ENCODE measurements at places on chromosomes 3 and 15.

DNA sequence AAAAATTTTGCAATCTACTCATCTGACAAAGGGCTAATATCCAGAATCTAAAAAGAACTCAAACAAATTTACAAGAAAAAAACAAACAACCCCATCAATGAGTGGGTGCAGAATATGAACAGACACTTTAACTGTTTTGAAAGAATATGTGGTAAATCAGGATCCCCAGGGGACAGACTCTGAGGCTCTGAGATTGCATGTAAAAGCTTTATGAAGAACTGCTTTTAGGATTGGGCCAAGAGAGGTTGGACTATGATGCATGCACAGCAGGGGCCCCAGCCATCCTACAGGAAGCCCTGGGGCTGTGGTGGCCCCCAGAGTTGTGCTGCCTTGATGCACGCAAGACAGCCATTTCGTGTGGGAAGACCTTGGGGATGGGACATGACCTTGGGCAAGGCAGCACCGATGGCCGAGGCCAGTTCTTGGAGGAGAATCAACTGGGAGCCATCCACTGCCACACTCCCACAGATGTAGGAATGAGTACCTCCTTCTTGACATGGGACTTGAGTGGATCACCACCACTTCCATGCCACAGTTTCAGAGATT is 298.1 kb upstream of the THBS1 start:
- DNase-seq = no peak

GRCh38 chr3:112789787-112790186 is 56.9 kb downstream of the CD200R1L start:
- no peak for DNase-seq

GRCh38 chr15:60417112-60417511 is 19.3 kb upstream of the ANXA2 start:
- DNase-seq = no peak

GRCh38 chr3:43327582-43327979 is 41.2 kb downstream of the SNRK start:
- DNase-seq = no peak

DNA sequence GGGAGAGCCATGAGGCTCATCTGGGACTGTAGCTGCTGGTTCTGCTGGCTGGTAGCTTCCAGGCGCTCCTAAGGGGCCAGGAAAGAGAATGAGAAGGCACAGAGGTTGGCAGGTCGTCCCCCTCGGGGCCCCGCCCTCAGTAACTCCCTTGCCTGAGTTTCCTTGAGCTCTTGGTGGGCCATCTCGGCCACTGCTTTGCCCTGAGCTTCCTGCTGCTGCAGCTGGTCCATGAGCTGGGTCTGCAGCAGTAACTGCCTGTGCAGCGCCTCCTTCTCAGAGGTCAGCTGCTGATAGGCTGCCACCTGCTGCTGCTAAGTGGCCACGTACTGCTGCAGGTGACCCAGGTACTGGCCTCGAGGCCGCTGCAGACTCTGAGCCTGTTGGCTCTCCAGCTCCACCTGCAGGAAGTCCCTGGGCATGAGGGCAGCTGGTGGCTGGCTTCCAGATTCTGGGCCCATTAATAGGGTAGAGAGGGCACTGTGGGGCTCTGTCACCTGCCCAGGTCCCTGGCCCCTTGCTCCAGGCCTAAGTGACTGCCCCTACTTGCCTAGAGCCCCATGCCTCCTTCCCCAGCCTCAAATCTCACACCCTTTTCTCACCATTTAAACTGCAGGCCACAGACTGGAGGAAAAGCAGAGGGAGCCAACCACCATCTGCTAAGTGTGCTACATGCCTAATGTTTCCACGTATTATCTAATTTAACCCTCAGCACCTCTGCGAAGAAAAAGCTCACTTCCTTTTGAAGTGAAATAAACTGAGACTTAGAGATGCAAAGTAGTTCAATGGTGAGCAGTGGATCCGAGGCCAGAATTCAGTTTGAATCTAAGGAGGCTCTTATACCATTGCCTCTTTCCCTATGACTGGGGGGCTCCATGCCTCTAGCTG is 10.8 kb upstream of the VPS33B start:
- DNase-seq = peak; percentile 42

DNA sequence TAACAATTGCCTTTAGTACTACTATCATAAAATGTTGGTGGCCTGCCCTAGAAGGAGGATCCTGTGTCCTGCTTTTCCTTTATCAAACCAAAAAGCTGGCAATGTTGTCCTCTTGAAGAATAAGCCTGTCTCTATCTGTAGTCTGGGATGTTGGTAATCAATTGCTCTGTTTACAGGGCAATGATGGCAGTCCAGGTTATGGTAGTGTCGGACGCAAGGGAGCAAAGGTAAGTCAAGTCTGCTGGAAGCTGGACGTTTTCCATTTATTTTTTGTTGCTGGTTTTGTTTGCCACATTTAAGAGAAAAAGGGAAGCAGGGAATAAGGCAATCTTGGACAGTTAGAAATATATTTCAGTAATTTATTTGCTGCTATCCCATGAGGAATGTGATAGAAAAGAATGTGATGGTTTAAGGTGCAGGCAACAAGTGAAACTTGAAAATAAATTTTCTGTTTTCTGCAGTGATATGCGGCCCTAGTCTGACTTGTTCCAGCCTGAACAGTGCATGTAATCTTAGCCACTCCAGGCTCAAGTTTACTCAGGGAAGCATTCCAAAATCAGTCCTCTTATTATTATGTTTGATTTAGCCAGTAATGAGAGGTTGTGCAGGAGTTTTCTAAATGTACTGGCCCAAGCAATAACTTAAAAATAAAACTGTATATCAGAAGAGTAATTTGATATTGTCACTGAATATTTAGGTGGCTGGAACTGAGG is 110.3 kb downstream of the COL6A6 start:
- no peak for DNase-seq

- peak; percentile 49 for DNase-seq
Observed at GRCh38 chr3:128875556-128876120, 3.8 kb upstream of the ACAD9 start.

GRCh38 chr3:13513051-13513912 is 33.2 kb downstream of the HDAC11 start:
- no peak for DNase-seq

DNA sequence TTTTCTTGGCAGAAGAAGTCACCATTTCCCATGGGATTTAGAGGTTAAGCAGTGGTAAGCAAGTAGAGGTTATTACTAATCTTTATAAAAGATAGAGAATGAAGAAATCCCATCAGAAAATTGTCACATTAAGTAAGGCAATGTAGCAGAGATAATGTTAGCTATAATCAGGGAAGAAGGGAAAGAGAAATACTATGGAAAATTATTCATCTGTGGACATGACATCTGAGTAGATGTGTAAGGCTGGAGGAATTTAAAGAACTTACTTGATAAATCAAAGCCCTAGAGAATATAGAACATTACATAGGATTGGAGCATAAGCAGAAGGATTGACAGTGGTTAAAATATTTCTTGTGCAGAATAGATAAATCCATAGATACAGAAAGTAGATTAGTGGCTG is 553.1 kb upstream of the CBLB start:
- DNase-seq = no peak

DNA sequence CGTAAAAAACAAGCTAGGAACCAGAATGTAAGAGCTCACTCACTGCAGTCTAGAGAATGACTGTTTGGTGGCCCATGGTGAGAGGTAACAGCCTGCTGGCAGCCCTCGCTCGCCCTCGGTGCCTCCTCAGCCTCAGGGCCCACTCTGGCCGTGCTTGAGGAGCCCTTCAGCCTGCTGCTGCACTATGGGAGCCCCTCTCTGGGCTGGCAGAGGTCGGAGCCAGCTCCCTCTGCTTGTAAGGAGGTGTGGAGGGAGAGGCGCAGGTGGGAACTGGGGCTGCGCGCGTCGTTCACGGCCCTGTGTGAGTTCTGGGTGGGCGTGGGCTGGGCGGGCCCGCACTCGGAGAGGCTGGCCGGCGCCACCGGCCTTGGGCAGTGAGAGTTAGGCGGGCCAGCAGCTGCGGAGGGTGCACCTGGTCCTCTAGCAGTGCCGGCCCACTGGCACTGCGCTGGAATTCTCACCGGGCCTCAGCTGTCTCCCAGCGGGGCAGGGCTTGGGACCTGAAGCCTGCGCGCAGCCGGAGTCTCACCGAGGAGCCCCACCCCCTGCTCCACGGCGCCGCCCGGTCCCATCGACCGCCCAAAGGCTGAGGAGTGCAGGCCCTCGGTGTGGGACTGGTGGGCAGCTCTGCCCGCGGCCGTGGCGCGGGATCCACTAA is 420.6 kb downstream of the RBMS3 start:
- no peak for DNase-seq

DNA sequence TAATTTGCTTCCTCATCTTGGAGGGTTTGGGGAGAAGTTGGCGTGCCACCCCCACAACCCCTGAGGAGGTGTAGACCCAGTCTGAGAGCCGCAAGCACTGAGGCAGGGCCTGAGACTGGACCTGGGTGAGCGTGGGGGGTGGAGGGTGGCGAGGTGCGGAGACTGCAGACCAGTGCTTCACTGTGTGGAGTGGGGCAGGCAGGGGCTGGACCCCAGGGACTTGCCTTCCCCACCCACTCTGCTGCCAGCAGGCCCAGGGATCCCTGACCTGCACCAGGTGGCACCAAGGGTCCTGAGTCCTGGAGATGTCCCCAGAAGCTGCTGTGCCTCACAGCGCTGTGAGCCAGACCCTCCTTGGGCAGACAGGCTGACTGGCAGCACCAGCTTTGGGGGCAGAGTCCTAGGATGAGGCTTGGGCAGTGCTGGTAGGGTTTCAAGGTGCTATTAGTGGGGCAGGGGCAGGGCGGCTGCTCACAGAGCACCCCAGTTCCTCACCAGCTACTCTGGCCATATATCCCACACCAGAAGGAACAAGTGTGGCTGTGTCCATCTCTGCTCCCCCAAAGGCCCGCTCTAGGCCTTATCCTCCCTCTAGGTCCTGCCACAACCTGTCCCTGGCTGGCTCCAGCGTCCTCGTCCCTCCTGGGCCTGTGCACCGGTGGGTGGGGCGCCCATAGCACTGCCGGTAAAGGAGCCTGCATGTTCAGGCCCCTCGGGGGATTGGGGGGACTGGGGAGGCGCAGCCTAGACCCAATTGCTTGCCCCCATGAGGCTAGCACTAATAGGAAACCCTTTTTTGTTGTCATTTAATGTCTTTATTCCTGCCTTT is 11.8 kb downstream of the ZBTB47 start:
- DNase-seq = no peak

- DNase-seq = no peak
Observed at GRCh38 chr15:96586901-96587300, 256.4 kb downstream of the NR2F2 start.

DNA sequence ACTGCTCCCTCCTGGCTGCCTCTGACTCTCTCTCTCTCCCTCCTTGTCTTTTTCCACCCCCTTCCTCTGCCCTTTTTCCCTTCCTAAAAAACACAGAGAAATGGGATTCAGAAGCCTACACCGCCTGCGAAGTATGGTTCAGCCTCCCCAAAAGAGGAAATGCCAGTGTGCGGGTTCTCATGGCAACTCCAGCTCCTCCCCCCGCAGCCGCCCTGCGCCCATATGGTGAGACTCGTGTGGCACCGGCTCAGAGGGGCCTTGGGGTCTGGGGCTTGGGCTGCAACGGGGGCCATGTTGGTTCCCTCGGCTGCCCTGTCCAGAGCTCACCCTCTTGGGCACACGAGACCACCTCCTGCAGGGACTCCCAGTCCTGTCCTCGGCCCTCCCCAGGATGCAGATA is 23.6 kb upstream of the LINGO1 start:
- DNase-seq = no peak

GRCh38 chr3:58346368-58346767 is 13.7 kb downstream of the PXK start:
- DNase-seq = no peak

DNA sequence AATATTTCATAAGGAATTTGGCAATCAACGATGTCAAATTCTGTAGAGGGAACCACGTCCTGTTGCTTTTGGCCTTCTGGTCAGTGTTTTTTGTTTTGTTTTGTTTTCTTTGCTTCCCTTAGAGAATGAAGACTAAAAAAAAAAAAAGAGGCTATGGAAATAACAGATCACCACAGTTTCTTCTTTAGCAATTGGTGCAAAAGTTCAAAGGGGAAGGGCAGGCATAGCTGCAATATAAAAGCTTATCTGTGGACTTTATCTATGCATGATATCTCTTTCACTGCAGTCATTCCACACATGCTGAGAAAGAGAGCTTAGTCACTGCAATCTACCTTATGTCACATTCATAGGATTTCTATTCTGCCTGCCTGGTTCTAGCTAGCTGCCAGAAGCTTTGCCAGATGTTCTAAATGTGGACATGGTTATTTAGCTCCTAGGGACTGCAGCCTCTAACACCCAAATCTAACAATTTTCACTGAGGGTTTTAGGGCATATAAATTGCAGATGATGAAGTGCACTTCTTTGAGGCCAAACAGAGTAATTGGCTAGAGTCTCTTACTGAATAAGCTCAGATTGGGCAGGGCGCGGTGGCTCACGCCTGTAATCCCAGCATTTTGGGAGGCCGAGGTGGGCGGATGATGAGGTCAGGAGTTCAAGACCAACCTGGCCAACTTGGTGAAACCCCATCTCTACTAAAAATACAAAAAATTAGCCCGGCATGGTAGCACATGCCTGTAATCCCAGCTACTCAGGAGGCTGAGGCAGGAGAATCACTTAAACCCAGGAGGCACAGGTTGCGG is 637.2 kb downstream of the NTRK3 start:
- no peak for DNase-seq

GRCh38 chr15:60626051-60626450 is 147.1 kb upstream of the ICE2 start:
- DNase-seq = no peak

- no peak for DNase-seq
Observed at GRCh38 chr3:151538456-151539393, 77.9 kb upstream of the IGSF10 start.

- no peak for DNase-seq
Observed at GRCh38 chr3:27976933-27977332, 254.8 kb upstream of the EOMES start.

DNA sequence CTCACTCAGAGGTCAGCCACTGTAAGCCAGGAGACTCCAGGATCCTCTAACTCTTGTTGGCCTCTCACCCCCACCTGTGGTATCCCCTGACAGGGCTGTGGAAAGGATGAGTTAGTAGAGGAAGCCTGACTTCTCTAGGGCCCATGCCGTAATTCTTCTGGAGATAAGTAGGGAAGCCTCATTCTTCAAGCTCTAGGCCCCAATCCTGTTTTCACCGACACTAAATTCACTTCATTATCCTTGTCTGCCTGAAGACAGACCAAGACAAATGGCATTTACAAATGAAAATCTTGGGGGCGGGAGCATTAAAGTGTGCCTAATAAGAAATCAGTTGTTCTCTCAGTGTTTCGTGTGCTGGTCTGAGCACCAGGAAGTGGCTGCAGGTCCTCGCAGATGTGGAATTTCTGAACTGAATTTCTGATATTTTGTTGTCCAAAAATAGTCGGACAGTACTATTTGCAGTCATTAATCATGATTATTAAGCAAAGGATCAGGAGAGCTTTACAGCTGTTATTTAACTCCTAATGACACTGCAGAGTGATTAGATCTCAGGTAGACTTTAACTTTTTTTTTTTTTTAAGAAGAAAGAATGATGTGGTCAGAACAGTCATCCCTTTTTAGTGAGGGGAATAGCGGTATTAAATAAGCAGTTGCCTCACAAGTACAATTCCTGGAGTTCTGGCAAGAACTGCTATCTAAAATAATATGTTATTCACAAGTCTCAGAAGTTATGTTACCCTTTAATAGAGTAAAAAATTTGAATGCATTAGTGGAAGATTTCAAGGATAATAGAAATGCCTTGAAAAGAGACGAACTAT is 58.4 kb downstream of the RBMS3 start:
- no peak for DNase-seq
